ENCODE measurements at places on chromosomes 6 and 20.

GRCh38 chr20:46563860-46564221 lies 13.4 kb upstream of the OCSTAMP start:
- DNase-seq, result no peak

DNA sequence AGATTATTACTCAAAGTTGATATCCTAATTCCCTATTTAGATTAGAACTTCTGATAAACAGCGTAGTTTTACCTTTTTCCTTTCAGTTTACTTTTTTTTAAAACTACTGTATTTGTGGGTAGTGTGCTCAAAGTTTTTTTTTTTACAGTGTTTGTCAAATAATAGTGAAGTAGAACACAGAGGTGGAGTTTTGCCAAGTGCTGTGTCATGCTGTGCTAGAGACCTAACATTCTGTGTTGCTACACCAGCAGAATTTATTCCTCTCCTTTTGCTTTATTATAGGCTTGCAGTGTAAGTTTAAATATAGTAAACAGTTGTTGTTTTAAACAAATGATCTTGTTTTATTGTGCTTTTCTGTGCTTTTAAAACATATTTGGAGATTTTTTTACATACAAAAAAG lies 125.4 kb downstream of the HIVEP1 start:
- no peak for DNase-seq

GRCh38 chr6:5175635-5176034 lies 85.1 kb downstream of the LYRM4 start:
- DNase-seq, result no peak

DNA sequence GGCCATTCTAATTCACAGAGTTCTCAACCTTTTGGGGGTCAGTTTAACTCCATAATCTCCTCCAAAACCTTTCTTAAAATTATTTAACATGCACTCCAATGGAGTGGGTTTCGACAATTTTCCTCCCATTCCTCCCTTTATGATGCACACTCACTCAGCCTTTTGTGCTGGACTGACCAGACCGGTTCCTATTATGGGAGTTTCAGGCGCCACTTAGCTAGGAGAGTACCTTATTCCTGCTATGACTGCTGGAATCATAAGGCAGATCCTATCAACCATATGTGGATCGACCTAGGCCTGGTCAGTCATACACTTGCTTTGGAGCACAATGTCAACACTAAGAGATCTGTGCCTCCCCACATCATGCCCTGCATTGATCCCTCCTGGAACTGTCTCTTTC lies 63.9 kb upstream of the MOCS1 start:
- no peak for DNase-seq

- no peak for DNase-seq
Observed at GRCh38 chr6:5665173-5665572, 341.6 kb downstream of the NRN1 start.

DNA sequence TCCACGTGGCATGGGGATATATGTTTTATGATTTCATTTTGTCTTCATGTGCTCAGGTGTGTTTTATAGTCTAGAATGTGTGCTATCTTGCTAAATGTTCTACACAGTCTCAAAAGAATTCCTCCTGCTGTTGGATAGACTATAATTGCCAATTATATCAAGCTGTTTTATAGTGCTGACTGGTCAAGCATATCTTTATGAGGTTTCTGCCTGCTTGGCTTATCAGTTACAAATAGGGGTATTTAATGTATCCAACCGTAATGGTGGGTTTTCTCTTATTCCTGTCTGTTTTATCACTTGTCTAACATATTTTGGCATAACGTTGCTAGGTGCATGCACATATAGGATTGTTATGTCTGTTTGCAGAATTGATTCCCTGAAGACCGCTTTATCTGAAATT lies 201.3 kb downstream of the EYS start:
- DNase-seq, result no peak

GRCh38 chr6:6704103-6705060 lies 115.9 kb downstream of the LY86 start:
- DNase-seq, result no peak

Data from mesendoderm (in vitro differentiated cells).